ENCODE measurements at places on chromosomes 2 and 18.

DNA sequence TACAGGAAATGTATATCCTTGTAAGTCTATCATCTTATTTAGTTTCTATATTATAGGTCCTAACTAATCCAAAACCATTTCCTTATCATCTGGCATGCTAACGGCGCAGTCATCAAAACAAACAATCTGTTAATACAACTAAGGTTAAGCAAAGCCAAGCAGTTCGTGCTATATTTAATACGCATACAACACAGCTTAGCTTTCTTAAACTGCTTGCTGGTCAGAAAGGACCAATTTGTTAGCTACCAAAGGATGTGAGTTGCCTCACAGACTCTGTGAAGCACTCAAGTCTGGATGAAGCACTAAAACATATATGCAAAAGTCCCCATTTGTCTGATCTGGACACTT lies 67.0 kb downstream of the ZEB2 start:
- no peak for DNase-seq

- DNase-seq = no peak
Measured at GRCh38 chr2:41992671-41993434, 55.0 kb upstream of the PKDCC start.

DNA sequence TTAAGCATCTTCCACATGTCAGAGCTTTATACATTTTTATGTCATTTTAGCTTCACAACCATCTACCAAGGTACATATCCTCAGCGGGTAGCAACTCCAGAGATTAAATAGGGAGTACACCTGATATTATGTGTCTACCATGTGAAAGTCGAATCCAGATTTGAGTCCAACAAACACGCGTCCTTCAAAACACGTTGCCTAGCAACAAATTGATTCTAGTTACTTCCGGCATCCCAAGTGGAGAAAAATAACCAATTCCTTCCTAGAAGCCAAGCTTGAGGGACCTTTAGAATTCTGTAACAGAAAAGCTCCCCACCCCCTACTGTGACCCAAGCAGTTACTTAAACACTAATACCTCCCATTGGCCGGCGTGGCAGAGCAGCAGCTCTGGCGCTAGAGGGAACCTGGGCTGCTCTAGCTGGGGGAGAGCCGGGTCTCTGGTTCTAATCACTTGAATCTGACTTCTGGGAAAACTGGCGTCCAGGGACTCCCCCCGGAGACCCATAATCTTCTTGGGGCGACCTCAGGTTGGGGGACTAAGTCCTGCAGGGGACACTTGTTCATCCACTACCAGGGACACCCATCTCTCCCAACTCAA lies at the start of gene ERICH2:
ERICH2 (plus strand) TSS at position 371 of the 598 bp plus-strand sequence. CDS start 304 bp downstream, outside the sequence.
- DNase-seq = peak; percentile 52

- peak; percentile 40 for DNase-seq
Measured at GRCh38 chr2:227536445-227536844, 62.2 kb upstream of the SCYGR2 start.

DNA sequence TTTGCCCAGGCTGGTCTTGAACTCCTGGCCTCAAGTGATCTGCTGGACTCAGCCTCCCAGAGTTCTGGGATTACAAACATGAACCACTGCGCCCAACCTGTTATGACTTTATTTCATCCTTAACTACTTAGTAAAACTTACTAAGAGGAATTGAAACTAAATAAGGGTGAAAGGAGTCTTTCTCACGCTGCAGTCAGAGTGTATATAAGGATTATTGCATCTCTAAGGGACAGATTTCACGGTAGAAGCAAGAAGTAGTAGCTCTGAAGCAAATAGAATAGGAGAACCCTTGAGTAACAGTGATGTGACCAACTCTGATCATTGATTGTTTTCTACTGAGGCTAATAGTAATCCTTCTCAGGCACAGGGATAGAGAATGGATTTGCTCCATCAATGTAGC lies 960.1 kb downstream of the CPS1 start:
- no peak for DNase-seq

DNA sequence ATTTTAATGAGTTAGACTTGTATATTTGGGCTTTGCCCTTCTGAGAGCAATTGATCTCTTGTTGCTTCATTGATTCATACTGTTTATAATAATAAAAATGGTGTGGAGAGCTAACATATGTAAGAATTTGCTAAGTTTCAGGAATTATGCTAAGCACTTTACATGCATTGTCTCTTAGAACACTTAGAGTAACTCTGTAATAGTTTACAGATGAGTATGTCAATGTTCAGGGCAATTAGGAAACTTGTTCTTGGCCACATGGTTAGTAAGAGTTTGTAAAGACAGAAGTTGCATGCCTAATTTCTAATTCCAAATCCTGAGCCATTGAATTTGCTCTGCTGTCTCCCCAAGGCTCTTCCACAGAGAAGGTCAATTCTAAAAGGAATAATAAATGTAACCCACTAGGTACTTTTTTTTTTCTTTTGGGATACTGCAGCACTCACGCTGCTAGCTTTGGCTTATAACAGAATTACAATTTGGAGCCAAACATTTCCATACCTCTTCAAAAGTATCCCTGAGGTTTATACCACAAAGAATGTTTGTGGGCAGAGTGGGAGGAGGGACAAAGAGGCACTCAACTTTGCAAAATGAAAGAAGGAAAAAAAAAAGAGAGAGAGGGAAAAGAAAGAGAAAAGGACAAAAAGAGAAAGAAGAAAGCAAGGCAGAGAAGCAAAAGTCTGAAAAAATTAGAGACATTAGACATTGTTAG lies 232.4 kb downstream of the CALCRL start:
- no peak for DNase-seq

GRCh38 chr2:75241696-75242095 lies 42.4 kb upstream of the TACR1 start:
- DNase-seq = no peak

GRCh38 chr18:79826966-79827365 lies 29.2 kb downstream of the KCNG2 start:
- no peak for DNase-seq

DNA sequence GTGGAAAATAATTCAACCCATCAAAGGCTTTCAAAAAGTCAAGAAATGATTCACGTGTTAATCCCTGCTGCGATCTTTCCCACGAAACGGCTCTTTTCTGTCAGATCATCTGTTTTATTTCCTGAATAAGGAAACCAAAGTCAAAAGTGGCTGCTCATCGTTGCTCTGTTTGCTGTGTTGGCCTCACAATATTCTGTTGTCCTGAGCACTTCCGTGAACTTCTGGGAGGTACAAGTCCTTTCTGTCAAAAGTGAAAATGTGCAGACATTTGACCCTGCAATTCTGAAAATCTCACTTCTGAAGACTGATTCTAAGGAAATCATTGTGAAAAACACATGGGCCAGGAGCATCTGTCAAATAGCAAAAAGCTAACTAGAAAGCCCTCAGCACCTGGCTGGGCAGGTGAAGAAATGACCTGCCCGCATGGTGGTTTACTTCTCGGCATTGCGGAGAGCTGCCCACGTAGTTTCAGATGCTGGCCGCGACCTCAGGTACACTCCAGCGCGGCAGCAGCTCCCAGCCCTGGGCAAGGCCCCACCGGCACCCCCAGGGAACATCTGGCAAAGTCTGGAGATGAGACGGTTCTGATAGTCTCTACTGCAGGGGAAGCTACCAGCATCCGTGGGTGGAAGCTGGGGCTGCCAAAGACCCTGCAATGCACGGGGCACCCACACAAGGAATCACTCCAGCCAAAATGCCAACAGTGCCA lies 31.9 kb upstream of the GPC1 start:
- DNase-seq = no peak

GRCh38 chr2:28972778-28973335 lies 8.2 kb upstream of the TOGARAM2 start:
- DNase-seq = no peak

GRCh38 chr2:30580391-30580790 lies 133.3 kb downstream of the LCLAT1 start:
- no peak for DNase-seq

GRCh38 chr2:219104107-219105035 lies 43.6 kb upstream of the IHH start:
- peak; percentile 7 for DNase-seq

Data from NCI-H1105 (cell line).